ENCODE measurements at places on chromosomes 2 and 18. TPM values are rescaled to one million over a fixed set of nuclear protein-coding genes. Genes with fewer than 3 reads are reported as not detected.

TAF4B gene
- polyA plus RNA-seq: 18.0 TPM

POTEC gene
- not detected for polyA plus RNA-seq

ALPI gene
- not detected for polyA plus RNA-seq

IL36A gene
- polyA plus RNA-seq: not detected

ZNF519 gene
- 7.3 TPM for polyA plus RNA-seq

TPGS2 gene
- polyA plus RNA-seq: 50.1 TPM

LYPD6 gene
- not detected for polyA plus RNA-seq

SP5 gene
- polyA plus RNA-seq: not detected

HAUS1 gene
- 56.9 TPM for polyA plus RNA-seq

PMAIP1 gene
- 89.4 TPM for polyA plus RNA-seq

UGT1A8 gene
- polyA plus RNA-seq: not detected

ANO7 gene
- not detected for polyA plus RNA-seq

FKBP7 gene
- 4.5 TPM for polyA plus RNA-seq

GULP1 gene
- not detected for polyA plus RNA-seq

TUBA3E gene
- not detected for polyA plus RNA-seq

DYSF gene
- polyA plus RNA-seq: 0.34 TPM

PSD4 gene
- polyA plus RNA-seq: 36.4 TPM

UPP2 gene
- polyA plus RNA-seq: not detected

SNTG2 gene
- polyA plus RNA-seq: not detected

CKAP2L gene
- polyA plus RNA-seq: not detected

RPS27A gene
- 3,117 TPM for polyA plus RNA-seq

RALBP1 gene
- polyA plus RNA-seq: 49.8 TPM

FSHR gene
- not detected for polyA plus RNA-seq

PLGLB2 gene
- polyA plus RNA-seq: not detected

ERMN gene
- polyA plus RNA-seq: 0.08 TPM

FNDC4 gene
- not detected for polyA plus RNA-seq

ANKRD30BL gene
- 0.64 TPM for polyA plus RNA-seq

LRRTM1 gene
- not detected for polyA plus RNA-seq

All from IgD-negative memory B cell (primary cell).